ENCODE measurements at places on chromosomes 13 and 19. TPM values are rescaled to one million over a fixed set of nuclear protein-coding genes. Genes with fewer than 3 reads are reported as not detected.

GRCh38 chr13:73898899-73899298, 235.3 kb downstream of the KLF12 start:
- no peaks in the 10 kb centered on the region for H3K4me1 ChIP-seq
- no peak for DNase-seq
- H3K27me3 ChIP-seq = no peaks in the 10 kb centered on the region

The DMKN gene
- total RNA-seq = 150 TPM

The SIGLEC9 gene
- 8.1 TPM for total RNA-seq

The TRIM28 gene
- total RNA-seq = 229 TPM

The OPA3 gene
- 19.1 TPM for total RNA-seq

The PRSS57 gene
- not detected for total RNA-seq

The FGF22 gene
- total RNA-seq = 0.19 TPM

GRCh38 chr19:8243146-8243545, 34.0 kb downstream of the CERS4 start:
- DNase-seq = no peak
- H3K4me3 ChIP-seq = no peak overlapping the region
- H3K27me3 ChIP-seq = no peaks in the 10 kb centered on the region
- H3K27ac ChIP-seq = no peak overlapping the region
- H3K36me3 ChIP-seq = no peaks in the 10 kb centered on the region

DNA sequence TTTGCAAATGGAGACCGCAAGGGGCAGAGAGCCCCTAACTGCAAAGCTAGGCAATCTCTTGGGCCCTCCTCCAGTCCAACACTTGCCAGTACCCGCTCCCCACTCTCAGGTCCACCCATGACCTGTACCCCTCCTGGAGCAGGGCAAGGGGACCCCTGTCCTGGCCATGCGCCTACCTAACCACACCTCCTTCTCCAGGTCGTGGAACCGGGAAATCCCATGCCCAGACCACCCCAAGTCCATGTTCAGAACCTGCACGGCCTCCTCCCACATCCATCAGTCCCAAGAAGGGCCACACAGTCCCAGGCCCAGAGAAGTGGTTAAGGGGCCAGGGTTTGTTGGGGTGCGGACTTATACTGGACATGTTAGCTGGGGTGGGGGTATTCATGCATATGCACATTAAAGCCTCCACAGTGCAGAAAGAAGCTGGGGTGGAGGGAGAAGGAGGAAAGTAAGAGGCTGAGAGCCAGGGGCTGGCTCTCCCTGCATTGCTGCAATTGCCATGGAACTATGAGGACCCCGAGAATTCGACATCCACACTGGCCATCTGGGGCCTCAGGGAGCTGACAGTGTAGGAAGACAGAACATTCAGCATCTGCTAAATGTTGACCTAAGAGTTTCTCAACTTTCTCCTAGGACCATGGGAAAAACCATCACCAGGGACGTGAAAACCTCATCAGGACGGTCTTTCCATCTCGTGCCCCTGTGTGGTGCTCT, 39.0 kb downstream of the HSPH1 start:
- no peaks in the 10 kb centered on the region for H3K36me3 ChIP-seq
- H3K27me3 ChIP-seq = no peaks in the 10 kb centered on the region

DNA sequence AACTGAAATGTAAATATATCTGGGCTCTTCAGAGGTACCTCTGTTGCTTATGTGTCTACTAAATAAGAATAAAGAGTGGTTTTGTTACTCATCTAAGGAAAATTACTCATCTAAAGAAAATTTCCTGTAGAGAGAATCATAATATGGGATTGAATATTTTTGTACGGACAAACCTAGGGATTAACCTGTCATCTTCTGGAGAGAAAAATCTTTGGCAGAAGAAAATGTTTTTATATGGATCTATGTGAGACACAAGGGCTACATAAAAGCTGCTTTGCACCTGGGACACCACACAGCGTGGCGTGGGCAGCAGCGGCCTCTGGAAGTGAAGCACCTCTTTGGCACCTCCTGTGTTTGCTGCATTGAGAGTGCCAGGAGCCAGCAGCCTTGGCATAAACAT, 242.9 kb upstream of the DACH1 start:
- no peaks in the 10 kb centered on the region for H3K4me1 ChIP-seq
- H3K27me3 ChIP-seq = no peaks in the 10 kb centered on the region
- H3K36me3 ChIP-seq = no peaks in the 10 kb centered on the region

DNA sequence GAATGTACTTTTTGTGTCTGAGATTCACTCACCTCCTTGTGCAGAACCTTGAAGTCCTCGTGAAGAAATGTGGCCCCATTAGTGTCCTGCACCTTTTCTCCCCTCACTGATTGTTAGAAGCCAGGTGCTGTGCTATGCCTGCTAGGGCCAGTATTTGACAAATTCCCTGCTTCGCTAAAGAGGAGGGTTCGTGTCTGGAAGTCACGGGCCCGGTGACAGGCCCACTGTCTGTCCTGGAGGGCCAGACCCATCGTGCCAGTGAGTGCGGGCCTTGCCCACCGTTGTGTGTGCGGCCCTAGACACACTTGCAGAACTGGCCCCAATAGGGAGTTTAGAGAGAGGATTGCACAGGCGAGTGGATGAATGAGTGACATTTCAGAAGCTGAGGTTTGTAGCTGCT, 36.8 kb upstream of the GAS6 start:
- no peak overlapping the region for H3K4me3 ChIP-seq
- H3K27ac ChIP-seq = no peak overlapping the region
- DNase-seq = no peak
- H3K36me3 ChIP-seq = no peaks in the 10 kb centered on the region
- H3K27me3 ChIP-seq = no peaks in the 10 kb centered on the region
- H3K4me1 ChIP-seq = peaks cover 4% of the 10 kb centered on the region

- no peaks in the 10 kb centered on the region for H3K27me3 ChIP-seq
- peak overlapping the region; percentile 35 for H3K4me3 ChIP-seq
- H3K27ac ChIP-seq = no peak overlapping the region
These were observed 86.2 kb upstream of the FRY start for GRCh38 chr13:31945202-31945961.

The CEACAM4 gene
- total RNA-seq = 4.7 TPM

GRCh38 chr13:29844441-29844840, 6.0 kb downstream of the UBL3 start:
- H3K4me3 ChIP-seq = no peak overlapping the region
- no peaks in the 10 kb centered on the region for H3K27me3 ChIP-seq
- no peak for DNase-seq
- H3K4me1 ChIP-seq = no peaks in the 10 kb centered on the region

- H3K4me3 ChIP-seq = no peak within 1 kb of the TSS
- no peaks in the 10 kb centered on the region for H3K36me3 ChIP-seq
- peak; percentile 73 for DNase-seq
- H3K27me3 ChIP-seq = peaks cover 29% of the 10 kb centered on the region
- no peaks in the 10 kb centered on the region for H3K4me1 ChIP-seq
These were observed at the start of gene PCDH8 for GRCh38 chr13:52848455-52849195. Gene PCDH8, minus strand, starts transcription at chr13:52848640. Its CDS starts 204 bp downstream, at chr13:52848436.

- no peaks in the 10 kb centered on the region for H3K4me1 ChIP-seq
- H3K4me3 ChIP-seq = no peak overlapping the region
- H3K27ac ChIP-seq = no peak overlapping the region
- DNase-seq = no peak
- no peaks in the 10 kb centered on the region for H3K36me3 ChIP-seq
These were observed 1456.2 kb upstream of the SLC10A2 start for GRCh38 chr13:104522235-104523072.

DNA sequence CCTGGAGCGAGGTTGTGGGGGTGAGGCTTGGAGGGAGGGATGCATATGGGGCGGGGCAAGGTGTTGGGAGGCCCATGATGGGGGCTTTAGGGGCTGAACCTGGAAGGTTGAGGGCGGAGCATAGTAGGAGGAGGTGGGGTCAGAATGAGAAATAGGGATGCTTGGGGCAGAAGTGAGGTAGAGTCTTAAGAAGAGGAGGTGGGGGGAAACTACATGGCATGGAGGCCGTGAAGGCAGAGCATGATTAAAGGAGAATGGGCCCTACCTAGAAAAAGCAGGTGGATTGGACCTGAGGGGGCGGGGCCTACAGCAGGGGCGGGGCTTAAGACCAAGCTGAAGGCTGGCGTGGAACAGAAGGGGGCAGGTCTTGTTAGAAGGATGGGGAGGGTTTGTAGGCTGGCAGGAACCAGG, 799 bp downstream of the NR1H2 start:
- H3K27me3 ChIP-seq = no peaks in the 10 kb centered on the region
- no peak overlapping the region for H3K27ac ChIP-seq
- no peak for DNase-seq
- H3K36me3 ChIP-seq = no peaks in the 10 kb centered on the region
- no peak overlapping the region for H3K4me3 ChIP-seq

- H3K27me3 ChIP-seq = no peaks in the 10 kb centered on the region
- DNase-seq = no peak
- no peak overlapping the region for H3K27ac ChIP-seq
- no peaks in the 10 kb centered on the region for H3K36me3 ChIP-seq
- no peaks in the 10 kb centered on the region for H3K4me1 ChIP-seq
These were observed 789.1 kb downstream of the GPC5 start for GRCh38 chr13:92187378-92187989.

The KLK12 gene
- not detected for total RNA-seq

DNA sequence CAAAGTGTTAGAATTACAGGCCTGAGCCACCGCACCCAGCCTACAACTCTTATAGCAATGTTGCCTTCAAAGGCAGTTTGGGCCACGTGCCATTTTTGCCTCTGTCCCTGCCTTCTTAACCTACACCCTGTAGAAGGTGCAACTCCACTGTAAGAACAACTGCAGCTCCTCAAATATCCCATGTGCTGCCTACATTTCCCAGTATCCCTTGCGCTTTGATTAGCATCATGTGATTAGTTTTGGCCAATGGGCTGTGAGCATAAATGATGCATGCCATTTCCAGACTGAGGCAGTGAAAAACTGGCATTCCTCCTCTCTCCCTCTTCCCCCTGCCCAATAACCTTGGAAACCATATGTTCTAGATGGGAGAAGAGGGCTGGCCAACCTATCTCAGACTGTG, 75.2 kb upstream of the MRI1 start:
- DNase-seq = no peak
- H3K27ac ChIP-seq = no peak overlapping the region
- H3K27me3 ChIP-seq = no peaks in the 10 kb centered on the region
- no peaks in the 10 kb centered on the region for H3K36me3 ChIP-seq

The RAX2 gene
- not detected for total RNA-seq

DNA sequence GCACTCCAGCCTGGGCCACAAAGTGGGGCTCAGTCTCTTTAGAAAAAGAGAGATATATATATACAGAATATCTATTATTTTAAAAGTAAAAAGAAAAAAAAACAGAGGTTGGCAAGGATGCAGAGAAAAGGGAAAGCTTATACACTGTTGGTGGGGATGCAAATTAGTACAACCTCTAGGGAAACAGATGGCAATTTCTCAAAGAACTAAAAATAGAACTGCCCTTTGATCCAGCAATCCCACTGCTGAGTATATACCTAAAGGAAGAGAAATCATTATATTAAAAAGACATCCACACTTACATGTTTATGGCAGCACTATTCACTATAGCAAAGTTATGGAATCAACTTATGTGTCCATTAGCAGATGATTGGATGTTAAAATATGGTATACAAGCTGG, 28.6 kb upstream of the SLC1A6 start:
- H3K4me3 ChIP-seq = no peak overlapping the region
- no peaks in the 10 kb centered on the region for H3K36me3 ChIP-seq
- no peak for DNase-seq
- H3K4me1 ChIP-seq = no peaks in the 10 kb centered on the region
- H3K27ac ChIP-seq = no peak overlapping the region

The TYROBP gene
- 77.6 TPM for total RNA-seq

The SYT5 gene
- not detected for total RNA-seq

DNA sequence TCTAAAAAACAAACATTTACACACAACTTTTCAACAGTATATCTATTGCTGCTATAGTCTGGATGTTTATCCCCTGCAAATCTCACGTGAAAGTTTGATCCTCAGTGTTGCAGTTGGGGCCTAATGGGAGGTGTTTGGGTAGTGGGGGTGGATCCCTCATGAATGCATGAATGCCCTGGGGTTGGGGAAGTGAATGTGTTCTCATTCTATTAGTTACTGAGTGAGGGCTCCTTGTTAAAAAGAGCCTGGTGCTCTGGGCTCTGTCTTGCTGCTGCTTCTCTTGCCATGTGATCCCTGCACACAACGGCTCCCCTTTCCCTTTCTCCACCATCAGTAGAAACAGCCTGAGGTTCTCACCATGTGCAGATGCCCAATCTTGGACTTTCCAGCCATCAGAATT, 242.7 kb upstream of the HTR2A start:
- H3K4me1 ChIP-seq = peaks cover 6% of the 10 kb centered on the region
- H3K36me3 ChIP-seq = no peaks in the 10 kb centered on the region
- no peak for DNase-seq
- no peak overlapping the region for H3K4me3 ChIP-seq

DNA sequence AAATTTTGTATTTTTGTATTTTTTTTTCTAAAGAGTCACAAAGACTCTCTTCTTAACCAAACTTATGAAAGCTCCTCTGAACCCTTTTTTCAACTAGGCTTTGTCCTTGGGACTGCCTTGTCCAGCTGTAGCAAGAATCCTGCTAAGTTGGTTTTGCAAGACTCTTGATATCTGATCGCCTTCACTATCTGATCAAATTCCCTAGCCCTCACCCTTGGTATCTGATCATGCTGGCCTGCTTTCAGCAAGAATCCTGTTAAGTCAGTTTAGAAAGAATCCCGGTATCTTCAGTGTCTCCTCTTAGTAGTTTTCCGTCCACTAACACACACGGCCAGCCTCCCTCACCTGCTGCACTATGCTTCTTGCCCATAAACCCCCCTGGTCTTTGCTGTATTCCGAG, 1.9 kb upstream of the SIGLEC5 start:
- H3K27ac ChIP-seq = no peak overlapping the region
- H3K27me3 ChIP-seq = no peaks in the 10 kb centered on the region
- H3K36me3 ChIP-seq = no peaks in the 10 kb centered on the region
- no peak overlapping the region for H3K4me3 ChIP-seq

The SH2D3A gene
- total RNA-seq = 35.4 TPM

The KLK2 gene
- not detected for total RNA-seq

DNA sequence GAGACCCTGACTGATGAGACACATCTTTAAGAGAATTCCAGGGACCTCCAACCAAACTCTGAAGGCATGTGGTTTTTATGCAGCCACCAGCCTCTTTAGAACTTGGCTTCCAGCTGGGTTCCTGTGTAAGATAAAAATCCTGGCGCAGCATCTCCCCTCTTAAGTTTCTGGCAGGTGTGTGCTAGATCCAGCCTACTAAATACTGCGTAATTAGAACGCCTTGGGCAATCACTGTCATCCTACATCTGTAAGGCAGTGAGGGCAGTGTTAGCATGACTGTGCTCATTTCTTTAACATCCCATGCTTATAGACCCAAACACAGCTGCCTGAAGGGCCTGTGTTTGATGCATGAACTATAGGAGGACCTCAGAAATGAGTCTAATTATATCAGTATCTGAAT, 173.5 kb upstream of the OBI1 start:
- no peak overlapping the region for H3K27ac ChIP-seq
- no peaks in the 10 kb centered on the region for H3K27me3 ChIP-seq
- no peak for DNase-seq
- no peaks in the 10 kb centered on the region for H3K36me3 ChIP-seq
- no peak overlapping the region for H3K4me3 ChIP-seq
- H3K4me1 ChIP-seq = no peaks in the 10 kb centered on the region

All from kidney (tissue), 22 donors.